ENCODE measurements at places on chromosomes 1 and 21.

- DNase-seq = no peak
Measured at GRCh38 chr21:43345746-43346409, 81.1 kb downstream of the SIK1 start.

DNA sequence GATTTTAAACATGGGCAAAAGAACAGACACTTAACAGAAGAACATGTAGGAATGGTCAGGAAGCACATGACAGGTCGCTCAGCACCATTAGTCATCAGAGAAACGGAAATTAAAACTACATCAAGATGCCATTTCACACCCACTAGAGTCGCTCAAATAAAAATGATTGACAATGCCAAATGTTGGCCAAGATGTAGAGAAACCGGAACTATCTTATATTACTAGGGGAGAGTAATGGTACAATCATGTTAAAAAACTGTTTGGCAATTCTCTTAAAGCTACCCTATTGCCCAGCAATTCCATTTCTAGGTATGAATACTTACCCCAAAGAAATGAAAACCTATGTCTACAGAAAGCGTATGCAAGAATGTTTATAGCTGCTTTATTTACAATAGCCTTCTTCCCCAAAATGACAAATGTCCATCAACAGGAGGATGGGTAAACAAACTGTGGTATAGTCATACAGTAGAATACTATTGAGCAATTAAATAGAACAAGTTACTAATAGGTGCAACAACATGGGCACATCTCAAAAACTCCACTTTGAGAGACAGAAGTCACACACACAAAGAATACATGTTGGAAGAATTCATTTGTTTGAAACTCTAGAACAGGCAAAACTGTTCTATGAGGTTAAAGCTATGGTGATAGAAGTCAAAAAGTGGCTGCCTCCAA, 92.8 kb downstream of the ETS2 start:
- DNase-seq = no peak

GRCh38 chr1:83918688-83919285, 80.1 kb downstream of the TTLL7 start:
- no peak for DNase-seq

GRCh38 chr1:89890085-89890752, 69.4 kb downstream of the LRRC8D start:
- DNase-seq = no peak

DNA sequence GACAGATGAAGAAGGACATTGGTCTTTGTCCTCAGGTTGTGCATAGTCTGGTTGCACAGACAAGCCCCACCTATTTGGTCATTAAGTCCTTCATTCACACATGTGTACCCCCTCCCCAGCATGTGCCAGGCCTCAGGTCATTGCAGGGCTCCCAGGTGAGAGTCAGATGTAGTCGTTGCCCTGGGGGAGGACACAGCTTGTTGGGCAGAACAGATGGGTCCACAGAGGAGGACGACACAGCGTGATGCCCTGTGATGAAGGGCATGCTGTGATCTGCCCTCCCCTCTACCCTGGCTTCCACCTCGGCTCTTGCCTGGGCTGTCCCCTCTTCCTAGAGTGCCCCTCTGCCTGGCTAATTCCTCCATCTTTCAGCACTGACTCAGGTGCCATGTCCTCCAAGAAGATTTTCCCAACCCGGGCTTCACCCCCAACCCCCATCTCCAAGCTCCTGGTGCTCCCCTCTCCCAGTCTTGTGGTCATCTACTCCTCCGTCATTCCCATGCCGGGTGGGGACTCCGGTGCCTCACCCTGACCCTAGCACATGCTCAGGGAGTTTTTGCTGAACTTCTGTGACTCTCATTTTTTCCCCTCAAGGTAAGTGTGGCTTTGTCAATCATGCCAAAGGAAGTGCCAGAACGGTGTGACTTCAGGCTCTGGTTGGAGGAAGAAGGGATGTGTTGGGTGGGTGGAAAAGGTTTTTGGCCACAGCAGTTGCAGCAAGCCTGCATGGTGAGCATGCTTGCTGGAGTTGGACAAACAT, 220.5 kb downstream of the FOXD2 start:
- no peak for DNase-seq

DNA sequence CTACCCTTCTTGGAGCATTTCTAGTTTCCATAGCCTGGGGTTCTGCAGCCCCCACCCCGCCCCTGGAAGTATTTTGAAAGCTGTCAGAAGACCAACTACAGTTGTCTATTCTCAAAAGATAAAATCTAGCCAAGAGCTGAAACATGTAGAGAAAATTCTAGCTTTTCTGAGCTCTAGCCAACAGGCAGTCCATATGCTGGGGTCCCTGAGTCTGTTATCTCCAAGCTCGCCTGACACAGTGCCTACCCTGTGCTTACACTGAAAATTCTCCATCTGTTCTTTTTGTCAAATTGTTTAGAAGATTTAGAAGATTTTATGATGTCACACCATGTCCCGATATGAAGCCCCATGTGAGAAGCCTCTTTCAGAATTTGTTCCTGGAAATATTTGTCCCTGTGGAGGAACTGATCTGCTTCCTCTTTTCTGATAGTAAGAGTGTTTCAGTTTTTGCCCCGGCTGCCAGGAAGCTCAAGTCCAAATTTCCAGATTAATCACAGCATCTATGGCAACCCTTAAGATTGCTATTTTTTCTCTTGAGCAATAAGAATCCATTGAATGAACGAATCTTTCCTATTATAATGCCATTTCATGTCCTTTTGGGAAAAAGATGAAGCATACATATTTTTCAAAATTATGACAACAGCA, 23.7 kb upstream of the CSF3R start:
- no peak for DNase-seq

GRCh38 chr1:111695801-111696200, 43.4 kb downstream of the INKA2 start:
- no peak for DNase-seq

GRCh38 chr1:222546091-222546490, 1.8 kb downstream of the HHIPL2 start:
- no peak for DNase-seq

- DNase-seq = no peak
Measured at GRCh38 chr1:178086294-178086693, 7.6 kb upstream of the RASAL2 start.

GRCh38 chr1:36787312-36787913, 246.9 kb downstream of the GRIK3 start:
- no peak for DNase-seq

DNA sequence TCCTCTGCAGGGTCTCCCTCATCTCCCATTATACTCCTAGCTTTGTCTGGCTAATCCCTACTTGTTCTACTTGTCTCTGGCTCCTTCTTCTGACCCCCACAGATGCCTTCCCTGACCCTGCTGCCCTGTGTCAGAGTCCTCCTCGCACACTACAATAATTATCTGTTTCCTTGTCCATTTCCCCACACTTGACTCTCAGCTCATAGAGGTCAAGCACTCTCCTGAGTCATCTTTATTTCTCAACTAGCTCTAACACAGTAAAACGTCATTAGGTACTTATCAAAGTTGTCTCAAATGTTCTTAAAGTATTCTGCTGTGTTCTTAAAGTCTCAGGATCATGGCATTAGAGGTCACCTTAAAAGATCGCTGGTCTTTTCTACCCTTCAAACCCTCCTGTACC, 47.1 kb downstream of the C8A start:
- DNase-seq = no peak

DNA sequence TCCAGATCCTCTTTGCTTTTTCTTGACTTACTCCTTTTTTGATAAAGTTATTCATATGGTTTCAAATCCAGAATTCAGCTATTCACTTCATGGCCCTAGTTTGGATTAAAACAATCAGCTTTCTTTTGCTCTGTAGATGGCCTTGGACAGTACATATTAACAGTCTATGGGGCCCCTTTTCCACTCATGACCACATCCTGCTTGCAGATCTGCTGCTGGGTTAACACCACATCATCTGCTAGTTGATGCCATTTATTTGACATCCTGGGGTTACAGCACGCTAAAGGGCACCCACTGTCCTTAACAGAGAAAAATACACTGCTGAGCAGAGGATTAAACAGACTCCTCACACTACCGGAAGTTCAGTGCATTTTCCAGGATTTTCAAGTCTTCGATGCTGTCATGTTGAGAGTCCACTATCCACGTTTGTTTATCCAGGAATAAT, 941 bp upstream of the IFI16 start:
- DNase-seq = no peak

GRCh38 chr1:67597336-67597735, 87.7 kb upstream of the GADD45A start:
- no peak for DNase-seq

DNA sequence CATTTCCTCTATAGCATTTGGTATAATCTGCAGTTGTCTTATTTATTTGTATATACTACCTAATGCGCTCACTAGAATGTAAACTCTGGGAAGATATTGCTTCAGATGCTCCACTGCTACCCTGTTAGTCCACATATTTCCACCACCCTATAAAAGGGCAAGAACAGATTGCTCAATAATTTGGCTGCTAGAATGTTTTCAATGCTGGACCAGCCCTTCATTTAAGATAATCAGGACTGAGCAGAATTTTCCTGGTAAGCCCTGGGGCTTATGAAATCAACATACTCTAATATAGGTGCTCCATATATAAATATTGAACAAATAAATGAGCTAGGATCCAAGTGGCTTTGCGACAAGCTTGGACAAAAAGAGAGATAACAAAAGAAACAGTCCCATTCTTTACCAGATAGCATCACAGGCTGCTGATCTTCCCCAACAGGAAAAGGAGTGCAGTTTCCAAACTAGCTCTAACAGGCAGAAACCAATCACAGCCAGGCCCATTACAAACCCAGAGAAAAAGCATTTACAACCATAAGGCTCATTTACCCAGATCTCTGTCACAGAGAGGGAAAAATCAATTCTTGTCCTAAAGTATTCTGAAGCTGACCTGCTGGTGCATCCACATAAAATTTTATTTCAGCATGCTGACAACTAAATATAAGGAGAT, 8.3 kb downstream of the BCAR3 start:
- DNase-seq = peak; percentile 73

GRCh38 chr1:980137-980571, 1.7 kb downstream of the PERM1 start:
- DNase-seq = no peak

DNA sequence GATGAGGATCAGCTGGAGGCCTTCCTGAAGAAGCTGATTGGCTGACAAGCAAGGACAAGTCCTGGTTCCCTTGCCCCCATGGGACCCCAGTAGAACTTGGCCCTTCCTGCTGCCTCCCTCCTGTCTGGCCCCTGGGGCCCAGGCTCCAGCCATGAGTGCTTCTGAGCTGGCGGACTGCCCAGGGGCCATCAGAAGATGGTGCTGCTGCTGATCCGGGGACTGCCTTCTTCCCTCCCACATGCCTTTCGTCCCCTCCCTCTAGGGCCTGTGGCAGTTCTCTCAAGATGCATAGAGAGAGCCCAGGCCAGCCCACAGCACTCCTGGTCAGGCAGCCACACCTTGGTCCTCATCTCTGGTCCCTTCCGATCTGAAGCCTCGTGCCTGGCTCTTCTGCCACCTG, 57.9 kb upstream of the PRKACB start:
- DNase-seq = no peak

GRCh38 chr1:111647736-111648135, 28.1 kb downstream of the RAP1A start:
- no peak for DNase-seq

- no peak for DNase-seq
Measured at GRCh38 chr1:246096356-246096755, 410.7 kb downstream of the SMYD3 start.

DNA sequence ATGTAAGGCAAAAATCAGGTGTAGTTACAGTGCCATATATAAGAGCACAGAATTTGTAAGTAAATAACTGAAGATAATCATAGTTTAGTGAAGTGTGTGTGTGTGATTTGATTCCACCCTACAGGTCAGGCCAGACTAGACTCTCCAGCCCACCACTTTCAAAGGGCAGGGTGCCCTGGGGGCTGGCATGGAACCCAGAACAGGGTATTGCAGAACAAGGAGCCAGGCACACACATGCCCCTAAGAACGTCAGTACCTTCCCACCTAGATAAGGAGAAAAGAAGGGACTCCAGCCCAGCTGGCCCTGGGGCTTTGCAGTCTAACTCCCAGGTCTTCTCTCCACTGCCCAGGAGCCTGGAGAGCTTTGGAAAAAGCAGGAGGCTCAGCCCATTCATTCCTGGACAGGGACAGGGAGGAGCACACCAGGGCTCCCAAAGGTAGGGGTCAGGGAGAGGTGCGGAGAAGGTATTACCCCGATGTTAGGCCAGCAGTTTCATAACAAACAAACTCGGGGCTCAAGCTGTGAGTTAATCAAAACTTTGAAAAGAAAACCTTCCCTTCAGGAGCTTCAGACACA, 149.7 kb upstream of the VANGL1 start:
- DNase-seq = no peak
